ENCODE measurements at places on chromosomes 13 and 19.

GRCh38 chr13:31377946-31378345, 178.2 kb downstream of the B3GLCT start:
- DNase-seq: no peak

DNA sequence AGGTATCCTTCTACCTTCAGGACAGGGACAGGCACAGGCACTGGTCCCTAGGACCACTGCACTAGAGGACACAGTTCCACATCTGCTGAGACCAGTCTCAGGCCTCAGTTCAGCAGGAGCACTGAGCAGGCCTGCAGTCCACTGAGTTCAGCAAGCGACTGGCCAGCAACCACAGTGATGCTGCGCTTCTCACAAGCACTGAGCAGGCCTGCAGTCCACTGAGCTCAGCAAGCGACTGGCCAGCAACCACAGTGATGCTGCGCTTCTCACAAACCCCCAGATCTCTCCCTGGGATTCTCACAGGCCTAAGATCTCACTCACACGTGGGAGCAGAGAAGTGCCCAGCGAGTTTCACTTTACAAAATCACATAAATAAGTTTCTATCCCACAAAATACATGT, 140.6 kb downstream of the IRS2 start:
- no peak for DNase-seq

DNA sequence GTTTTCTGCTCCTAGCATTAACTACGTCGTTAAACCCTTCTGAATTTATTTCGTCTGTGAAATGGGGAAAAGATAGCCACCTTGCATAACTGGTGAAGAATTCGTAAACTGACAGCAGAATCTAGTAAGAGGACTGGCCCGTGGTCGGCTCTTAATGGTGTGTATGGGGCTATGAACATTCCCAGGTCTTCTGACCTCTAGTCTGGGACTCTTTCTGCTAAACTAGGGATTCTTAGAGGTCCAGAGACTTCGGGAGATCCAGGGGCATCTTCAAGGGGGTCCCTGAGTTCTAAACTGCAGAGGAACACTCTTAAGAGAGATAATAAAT, 231.1 kb upstream of the SERP2 start:
- DNase-seq: no peak

- DNase-seq: no peak
Observed at GRCh38 chr19:16458391-16459341, 13.1 kb downstream of the EPS15L1 start.

DNA sequence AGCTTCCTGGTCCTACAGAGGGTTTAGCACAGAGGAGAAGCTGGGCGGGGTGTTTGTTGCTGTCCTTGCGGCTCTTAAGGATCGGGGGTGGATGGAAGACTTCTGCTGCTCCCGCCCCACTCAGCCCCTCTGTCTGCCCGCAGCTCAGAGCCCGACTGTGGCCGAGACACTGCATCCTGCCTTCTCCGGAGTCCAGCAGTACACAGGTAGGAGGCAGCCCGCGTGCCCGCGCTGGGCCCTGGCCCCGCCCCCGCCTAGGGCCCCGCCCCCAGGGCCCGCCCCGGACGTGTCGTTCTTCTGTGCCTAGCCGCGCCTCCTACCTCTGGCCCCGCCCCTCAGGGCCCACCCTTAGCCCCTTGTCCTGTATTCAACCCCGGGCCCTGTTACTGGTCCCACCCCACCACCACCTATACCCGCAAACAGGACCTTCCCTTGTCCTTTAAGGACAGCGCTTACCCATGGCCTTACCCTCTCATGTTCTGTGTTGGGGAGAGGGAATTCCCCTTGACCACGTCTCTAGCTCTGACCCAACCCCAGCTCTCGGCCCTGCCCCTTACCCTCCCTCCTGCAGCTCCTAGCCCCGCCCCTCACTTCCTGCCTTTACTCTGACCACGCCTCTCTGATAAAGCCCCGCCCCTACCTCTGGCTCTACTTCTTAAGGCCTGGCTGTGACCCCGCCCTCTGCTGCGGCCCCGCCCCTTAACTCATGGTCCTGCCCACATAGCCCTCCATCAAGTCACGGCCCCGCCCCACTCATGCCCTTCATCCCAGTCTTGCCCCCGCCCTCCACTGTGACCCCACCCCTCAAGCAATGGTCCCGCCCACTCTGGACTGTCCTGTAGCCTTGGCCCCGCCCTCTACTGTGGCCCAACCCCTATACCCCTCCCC, 60.5 kb downstream of the CELF5 start:
- DNase-seq: peak; percentile 91

GRCh38 chr19:47754206-47755064, 9.1 kb downstream of the NOP53 start:
- no peak for DNase-seq

DNA sequence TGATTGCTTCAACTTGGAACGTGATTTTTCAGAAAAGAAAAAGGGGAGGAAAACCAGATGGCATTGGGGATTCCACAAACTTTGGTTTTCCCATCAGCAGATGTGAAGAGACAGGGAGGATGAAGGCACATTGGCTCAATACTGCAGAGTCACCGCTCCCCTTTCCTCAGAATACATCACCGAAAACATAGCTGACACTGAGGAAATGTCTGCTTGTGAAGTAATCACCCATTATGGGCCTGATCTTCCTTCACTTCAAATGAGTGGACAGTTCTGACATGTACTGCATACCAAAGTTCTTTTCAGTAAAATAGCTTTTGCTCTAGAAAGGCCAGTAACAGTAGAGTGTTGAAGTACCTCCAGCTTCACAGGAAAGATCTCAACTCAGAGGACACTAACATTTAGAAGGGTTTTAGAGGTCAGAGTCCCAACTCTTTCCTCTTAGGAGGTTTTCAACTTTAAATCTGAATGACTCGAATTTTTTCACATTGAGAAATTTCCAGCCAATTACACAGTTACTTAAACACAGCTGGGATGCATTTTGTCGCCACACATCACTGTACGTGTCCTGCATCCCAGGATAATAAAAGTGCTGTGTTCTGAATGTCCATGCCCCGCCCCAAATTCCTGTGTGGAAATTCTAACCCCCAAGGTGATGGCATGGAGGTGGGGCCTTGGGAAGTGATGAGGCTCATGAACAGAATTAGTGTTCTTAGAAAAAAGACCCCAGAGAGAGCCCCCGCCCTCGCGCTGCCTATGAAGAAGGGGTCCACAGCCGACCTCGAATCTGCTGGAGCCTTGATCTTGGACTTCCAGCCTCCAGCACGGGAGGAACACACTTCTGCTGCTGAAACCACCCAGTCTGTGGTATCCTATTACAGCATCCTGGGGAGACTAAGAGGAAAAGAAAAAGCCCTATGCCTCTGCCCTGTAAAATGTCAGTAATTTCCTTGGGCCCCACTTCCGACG, 77.7 kb downstream of the COL4A1 start:
- DNase-seq: no peak

GRCh38 chr13:77507931-77508776, 27.4 kb upstream of the SCEL start:
- DNase-seq: peak; percentile 88

DNA sequence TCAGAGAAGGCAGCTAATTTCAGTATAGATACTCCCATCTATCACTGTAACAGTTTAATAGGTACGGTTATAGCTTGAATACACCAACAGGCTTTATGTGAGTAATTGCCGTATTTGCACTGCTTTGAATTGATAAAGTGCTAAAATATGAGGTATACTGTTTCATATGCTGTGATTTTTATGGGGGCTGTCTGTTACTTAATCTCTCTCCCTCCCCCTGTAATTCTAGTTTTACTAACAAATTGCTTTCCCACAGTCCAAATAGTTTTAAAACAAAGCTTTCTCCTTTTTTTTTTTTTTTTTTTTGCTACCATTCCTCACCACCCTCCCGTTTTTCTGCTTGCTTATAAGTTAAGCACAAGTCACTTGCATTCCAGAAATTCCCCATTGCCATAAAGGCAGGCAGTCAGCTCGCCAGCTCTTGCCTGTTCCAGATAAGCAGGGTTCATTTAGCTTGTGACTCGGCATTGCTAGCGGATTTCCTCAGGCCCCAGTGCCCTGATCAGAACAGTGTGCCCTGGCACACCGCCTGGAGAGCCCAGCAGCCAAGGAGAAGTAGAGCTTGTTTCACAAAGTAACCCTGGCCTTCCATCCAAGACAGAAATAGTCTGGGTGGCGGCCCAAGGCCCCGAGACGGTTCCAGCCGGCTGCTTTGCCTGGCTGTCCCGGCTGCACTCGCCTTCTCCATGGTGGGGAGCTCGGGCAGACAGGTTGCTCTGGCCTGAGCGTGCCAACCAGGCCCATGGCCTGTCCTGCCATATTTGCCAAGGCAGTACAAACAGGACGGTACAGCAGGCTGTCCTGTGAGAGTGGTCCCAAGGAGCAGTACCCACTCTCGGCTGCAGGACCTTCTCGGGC, 43.5 kb upstream of the NPAS1 start:
- DNase-seq: peak; percentile 33

DNA sequence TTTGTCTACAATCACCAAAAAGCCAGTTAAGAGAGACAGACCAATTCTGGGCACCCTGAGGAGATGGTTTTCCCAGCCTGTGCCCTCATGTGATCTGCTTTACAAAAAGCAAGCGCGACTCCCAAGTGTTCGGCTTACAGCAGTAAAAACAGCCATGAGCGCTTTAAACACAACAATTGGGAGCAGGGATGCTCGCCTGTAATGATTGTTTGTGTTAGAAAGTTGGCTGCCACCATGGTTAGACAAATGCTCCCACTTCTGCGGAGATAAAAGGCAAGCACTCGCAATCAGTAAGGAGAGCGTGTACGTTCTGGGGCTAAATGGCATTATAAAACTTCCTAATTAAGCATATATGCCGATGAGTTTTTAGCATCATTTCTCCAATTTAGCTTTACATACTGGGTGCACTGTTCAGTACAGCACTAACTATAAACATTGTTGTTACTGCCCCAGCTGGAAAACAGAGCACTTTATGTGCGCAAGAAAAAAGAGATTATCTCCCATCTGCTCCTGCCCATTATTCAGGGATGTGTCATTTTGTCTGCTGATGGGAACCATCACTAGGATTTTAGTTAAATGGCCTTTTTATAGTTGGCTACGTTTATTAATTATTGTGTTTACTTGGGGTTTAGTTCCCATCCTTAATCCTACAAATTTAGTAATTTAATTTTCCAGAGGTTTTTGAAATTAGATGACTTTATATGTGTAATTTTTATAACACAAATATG, 309.3 kb upstream of the MAB21L1 start:
- no peak for DNase-seq

DNA sequence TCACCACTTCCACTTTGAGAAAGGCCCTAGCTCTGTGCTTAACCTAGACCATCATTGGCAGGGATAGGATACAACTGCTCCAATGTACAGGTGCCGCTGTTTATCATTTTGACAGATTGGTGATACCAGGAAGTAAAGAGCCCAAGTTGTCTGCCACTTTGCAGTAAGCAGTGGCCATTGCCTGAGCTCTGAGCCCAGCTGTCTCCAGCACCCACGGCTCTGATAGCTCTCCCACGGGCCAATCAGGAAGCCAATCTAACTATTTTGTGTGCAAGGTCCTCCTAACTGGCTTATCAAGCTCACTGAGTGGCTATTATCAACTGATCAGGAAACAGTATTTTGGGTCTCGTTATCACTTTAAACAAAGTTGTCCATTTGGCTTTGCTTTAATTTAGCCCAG, 181.1 kb downstream of the DCT start:
- DNase-seq: no peak

GRCh38 chr19:34580055-34580336, 97.0 kb downstream of the SCGB2B2 start:
- DNase-seq: no peak

DNA sequence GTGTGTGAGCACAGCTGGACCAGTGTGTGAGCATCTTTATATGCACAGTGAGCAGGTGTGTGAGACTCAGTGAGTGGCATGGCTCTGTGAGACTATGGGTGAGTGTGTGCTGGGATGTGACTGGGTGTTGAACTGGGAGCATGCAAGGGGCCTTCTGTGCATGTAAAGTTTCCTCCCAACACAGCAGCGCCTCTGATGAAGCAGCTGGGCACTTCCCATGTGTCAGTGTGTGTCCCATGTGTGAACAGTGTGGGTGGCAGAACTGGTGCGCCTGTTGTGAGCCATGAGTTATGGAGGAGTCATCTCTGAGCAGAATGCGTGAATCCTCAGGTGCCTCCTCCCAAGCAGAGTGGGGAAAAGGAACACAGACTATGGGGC, 24.1 kb downstream of the LGALS16 start:
- DNase-seq: no peak

DNA sequence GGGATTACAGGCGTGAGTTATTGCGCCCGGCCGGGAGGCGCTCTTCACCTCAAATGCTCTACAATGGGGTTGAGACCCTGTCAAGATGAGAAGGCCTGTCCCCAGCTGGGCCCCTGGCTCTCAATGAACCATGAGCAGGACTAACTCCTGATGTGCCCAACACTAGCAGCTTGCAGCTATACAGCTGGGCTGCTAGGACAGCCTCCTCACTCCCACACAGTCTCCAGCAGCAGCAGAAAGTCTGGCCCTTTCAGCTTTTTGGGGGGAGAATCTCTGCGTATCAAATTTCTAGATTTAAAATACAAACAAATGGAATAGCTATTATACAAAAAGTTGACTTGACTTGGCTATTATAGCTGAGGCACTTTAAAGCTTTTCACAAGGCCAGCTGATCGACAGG, 30.2 kb downstream of the TMTC4 start:
- DNase-seq: no peak

DNA sequence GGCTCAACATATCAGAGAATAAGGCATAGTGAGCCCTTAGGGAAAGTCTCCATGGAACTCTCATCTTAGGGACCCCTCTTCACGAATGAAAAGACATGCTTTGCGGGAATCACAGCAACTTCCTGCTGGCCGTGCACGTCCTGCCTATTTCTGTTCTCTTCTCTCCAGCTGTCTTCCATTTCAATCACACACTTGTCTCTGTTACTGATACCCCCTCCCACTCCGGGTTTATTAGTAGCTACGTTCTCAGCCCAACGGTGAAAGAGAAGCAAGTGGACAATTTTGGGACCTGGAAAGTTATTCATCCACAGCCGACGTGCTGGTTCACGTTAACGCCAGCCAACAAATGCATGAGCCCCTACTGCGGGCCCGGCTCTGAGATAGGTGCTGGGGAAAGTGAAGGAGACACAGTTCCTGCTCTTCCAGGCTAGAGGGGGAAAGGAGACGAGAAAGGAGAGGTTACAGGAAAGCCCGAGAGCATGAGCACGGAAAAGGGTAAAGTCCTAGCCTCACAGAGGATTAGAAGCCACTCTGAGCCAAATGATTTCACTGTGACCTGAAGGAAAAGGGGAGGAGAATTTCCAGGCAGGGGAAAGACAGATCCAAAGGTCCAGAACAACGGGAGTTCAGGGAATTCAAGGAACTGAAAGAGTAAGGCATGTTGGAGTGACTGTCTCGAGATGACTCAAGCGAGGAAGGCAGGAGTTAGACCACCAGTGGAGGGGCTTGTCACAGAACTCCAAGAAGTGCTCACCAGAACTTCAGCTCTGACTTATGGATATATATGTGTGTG, 81.8 kb upstream of the CLDN10 start:
- DNase-seq: no peak

DNA sequence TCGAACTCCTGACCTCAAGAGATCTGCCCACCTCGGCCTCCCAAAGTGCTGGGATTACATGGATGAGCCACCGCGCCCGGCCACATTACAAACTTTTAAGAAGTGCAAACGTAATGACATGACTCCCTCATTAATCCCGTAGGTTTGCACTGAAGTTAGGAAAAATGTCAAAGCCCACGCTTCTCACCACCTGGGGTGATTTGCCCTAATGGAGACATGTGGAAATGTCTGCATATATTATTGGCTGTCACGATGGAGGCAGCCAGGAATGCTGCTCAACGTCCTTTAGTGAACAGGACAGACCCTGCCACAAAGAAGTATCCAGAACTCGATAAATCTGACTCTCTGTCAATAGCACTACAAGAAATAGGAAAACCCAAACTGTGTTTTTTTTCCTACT, 21.0 kb downstream of the NLRP9 start:
- DNase-seq: no peak

GRCh38 chr13:111547726-111548273, 227.4 kb downstream of the TEX29 start:
- DNase-seq: no peak

- DNase-seq: no peak
Observed at GRCh38 chr13:34555988-34556387, 386.1 kb upstream of the NBEA start.
